Cardiac fibroblast (primary cell): ENCODE measurements at places on chromosomes 6 and 20.
A peak's percentile ranks its signal among the peaks of the same experiment; 100 is the strongest.

GRCh38 chr20:50356525-50356885 lies 153.7 kb upstream of the PTPN1 start:
- no peak for DNase-seq

- no peak for DNase-seq
Observed at GRCh38 chr6:109690373-109690736, 647 bp downstream of the AK9 start.

GRCh38 chr20:16580147-16580546 lies 6.9 kb upstream of the KIF16B start:
- peak; percentile 85 for DNase-seq

DNA sequence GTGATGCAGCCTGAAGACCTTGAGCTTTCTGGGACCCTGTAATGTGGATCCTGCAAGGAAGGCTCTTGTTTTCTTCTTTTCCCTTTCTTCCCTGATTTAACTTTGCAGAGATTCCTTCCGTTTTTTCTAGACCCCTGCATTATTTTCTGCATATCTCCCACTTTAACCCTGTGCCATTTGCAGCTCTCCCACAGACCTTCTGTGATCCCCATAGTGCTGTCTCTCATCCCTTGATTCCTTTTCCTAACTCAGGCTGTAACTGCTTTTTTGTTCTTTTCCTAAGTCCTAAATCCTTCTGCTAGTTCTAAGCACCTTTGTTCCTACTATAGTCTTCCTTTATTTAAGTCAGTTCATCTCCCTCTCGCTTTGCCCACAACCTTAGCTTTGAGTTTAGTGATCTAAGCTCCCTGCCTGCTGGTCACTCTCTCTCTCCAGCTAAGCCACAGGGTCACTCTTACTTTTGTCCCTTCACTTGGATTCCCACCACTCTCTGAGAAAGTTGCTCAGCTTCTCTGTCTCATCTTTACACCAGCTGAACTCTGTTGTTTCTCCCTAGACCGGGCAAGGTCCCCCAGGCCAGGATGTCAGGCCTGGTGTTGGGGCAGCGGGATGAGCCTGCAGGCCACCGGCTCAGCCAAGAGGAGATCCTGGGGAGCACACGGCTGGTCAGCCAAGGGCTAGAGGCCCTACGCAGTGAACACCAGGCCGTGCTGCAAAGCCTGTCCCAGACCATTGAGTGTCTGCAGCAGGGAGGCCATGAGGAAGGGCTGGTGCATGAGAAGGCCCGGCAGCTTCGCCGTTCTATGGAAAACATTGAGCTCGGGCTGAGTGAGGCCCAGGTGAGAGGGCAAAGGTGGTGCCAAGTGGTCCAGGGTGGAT lies 1.6 kb downstream of the KLC4 start:
- DNase-seq = no peak

- DNase-seq = no peak
Observed at GRCh38 chr20:38514947-38515346, 42.3 kb downstream of the RALGAPB start.

DNA sequence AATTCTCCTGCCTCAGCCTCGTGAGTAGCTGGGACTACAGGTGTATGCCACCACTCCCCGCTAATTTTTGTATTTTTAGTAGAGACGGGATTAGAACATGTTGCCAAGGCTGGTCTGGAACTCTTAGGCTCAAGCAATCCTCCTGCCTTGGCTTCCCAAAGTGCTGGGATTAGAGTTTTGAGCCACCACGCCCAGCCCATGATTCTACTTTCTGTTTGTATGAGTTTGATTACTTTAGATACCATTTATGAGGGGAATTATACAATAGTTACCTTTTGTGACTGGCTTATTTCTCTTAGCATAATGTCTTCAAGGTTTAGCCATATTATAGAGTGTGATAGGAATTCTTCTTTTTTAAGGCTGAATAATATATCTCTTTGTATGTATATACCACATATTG lies 555.4 kb upstream of the FLRT3 start:
- DNase-seq = no peak

DNA sequence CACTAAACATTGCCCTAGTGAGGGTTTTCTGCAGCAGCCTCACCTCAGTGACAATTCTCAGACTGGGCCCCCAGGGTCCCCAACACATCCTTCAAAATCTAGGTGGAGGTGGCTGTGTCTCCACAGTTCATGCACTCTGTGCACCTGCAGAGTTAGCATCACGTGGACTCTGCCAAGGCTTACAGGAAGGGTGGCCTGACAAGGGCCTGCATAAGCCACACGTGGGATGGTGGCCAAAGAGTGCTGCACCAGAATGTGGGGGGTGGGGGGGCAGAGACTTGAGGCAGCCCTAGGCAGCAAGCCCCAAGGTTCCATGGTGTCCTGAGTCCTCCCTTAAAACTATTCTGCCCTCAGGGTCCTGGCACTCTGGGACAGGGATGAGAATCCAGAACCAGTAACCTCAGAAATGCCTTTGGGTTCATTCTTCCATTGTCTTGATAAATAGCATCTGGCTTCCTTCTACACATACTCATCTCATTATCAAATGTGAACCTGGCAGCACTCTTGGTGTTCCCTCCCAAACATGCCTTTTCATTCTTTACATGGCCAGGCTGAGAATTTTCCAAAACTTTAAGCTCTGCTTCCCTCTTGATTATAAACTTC lies 1.6 kb upstream of the SERPINB1 start:
- no peak for DNase-seq

- DNase-seq = peak; percentile 73
Observed at GRCh38 chr6:129936329-129937165, 75.4 kb upstream of the TMEM244 start.

GRCh38 chr6:6694825-6695624 lies 106.5 kb downstream of the LY86 start:
- peak; percentile 33 for DNase-seq

DNA sequence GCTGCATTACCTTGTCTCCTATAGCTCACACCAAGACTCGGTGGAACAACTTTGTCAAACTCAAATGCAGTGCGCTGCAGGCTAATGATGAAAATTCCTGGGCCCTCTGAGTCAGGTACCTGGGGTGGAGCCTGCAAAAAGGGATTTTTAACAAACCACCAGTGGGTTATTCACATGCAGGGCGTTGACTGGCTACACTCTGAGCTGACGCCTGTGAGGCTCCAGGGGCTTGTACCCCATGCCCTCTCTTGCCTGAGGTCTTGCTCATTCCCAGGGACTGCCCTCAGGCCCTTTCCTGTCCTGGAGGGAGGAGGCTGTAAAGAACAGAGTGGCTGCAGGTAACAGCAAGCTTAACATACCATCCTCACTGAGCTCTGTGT lies 9.2 kb downstream of the GTSF1L start:
- DNase-seq = no peak

GRCh38 chr20:32332614-32333013 lies 25.5 kb upstream of the ASXL1 start:
- peak; percentile 80 for DNase-seq

- DNase-seq = peak; percentile 25
Observed at GRCh38 chr6:90469906-90470305, 117.0 kb downstream of the MAP3K7 start.

DNA sequence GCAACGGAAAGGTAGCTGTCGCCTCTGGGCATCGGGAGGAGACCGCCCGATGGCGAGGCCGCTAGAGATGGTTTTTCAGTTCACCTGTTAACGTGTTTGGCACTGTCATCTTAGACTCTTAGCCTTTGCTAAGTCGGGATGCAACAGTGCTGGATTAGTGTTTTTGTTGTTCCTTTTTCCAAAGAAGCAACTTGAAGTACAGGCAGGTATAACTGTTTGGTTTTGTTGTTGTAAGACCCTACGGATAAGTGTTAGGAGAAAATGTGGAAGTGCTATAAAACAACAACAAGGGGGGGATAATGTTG lies 723 bp downstream of the MANEA start:
- DNase-seq = peak; percentile 36

- DNase-seq = no peak
Observed at GRCh38 chr6:53706525-53706924, 41.0 kb upstream of the KLHL31 start.
